ENCODE measurements at places on chromosomes 2 and 18.

GRCh38 chr2:206031162-206031784 lies 54.7 kb downstream of the INO80D start:
- DNase-seq = no peak

GRCh38 chr2:80120866-80121265 lies 183.7 kb downstream of the LRRTM1 start:
- no peak for DNase-seq

- DNase-seq = peak; percentile 74
These were observed 45.9 kb upstream of the REG3G start for GRCh38 chr2:78979380-78980151.

DNA sequence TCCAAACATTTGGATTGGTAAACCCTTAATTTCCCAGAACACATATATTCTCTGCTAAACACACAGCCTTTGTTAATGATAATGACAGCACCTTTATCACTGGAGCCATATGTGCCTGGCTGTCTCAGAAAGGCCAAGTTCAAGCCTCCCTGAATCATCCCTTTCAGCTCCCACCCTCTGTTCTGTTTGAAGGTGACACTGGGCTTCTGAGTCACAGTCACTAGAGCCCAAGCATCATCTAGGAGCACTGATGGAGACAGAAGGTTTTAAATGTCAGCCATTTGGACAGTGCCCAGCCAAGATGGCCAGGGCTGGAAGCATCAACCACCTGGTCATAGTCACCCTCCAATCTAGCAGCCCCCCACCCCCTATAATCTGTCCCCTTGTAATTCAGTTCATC lies 80.6 kb downstream of the NRP2 start:
- DNase-seq = peak; percentile 32

DNA sequence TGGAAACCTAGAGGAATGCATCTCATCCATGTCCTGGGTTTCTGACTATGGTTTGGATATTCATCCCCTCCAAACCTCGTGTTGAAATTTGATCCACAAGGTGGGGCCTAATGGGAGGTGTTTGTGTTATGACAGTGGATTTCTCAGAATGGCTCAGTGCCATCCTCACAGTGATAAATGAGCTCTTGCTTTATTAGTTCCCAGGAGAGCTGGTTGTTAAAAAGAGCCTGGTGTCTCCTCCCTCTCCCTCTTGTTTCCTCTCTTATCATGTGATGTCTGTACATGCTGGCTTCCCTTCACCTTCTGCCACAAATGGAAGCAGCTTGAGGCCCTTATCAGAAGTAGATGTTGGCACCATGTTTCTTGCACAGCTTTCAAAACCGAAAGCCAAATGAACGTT lies 424.3 kb downstream of the DCC start:
- DNase-seq = peak; percentile 39

- no peak for DNase-seq
These were observed 96.9 kb downstream of the HDAC4 start for GRCh38 chr2:239303711-239304532.

- DNase-seq = no peak
These were observed 96.4 kb downstream of the TCF4 start for GRCh38 chr18:55491616-55492015.

DNA sequence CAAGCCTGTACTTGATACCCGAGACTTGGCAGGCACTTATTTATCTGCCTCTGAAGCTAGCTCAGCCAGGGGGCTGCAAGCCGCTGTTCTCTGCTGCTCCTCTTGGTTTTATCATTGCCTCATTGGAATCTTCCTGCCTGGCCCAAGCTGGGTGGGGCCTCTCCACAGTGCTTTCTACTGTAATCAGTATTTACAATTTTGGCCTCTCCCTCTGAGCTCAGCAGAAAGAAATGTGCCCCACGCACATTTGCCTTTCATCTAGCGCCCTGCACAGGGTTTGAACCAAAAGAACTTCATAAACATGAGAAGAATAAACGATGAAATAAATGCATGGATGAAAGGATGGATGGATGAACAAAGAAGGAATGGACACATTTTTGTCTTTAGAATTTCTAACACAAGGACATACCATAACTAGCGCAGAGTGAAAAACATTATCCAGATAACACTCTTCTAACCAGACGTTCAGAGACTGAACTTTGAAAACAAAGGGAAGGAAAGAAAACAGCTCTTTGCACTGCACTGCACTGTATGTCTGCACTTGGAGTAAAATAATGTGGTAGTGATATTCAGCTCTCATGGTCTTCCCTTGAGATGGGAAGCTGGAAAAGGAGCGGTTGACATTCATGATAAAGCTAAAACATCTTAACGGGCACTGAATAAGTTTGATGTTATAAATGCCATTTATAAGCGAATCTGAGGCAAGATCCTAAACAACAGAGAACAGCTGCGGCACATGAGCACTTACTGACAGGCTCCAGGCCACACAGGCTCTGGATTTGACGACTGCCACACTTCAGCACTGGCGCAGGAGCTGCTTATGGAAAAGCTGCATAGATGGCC lies 86.8 kb upstream of the SP3 start:
- DNase-seq = no peak

DNA sequence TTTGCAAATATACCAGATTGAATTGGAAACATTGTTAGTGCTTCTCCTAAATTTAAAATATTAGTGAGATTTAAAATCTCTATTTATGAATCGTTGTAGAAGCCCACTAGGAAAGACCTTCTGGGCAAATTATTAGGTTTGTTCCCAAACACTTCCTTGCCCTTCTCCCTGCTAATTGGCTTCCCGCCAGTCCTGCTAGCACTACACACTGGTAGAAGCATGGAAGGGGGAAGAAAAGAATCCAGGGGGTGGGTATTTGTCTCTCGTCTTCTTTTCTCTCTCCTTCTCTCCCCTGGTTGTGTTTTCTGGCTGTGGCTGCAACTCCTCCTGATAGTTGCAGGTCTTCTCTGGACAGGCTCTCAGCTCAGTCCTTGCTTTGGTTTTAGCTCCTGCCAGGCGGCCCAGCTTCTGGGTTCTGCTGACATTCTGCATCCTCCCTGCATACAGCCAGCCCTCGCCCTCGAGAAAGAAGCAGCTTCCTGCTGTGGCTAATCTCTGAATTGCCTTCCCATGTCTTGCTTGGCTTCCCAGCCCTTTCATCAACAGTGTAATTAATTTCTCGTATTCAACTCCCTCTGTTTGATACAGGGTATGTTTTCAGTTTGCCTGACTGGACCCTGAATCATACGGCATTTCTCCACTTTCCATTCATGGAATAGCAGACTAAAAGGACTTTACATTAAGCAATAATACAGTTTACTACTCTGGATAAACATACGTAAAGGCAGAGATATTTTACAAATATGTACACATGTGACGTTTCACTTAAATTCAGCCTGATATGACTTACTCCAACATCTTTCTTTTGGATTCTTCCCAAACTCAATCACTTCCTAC lies 6.9 kb upstream of the PARD3B start:
- no peak for DNase-seq

- no peak for DNase-seq
These were observed 151.6 kb downstream of the MYO1B start for GRCh38 chr2:191396794-191397193.

- DNase-seq = peak; percentile 35
These were observed 27.2 kb downstream of the SCYGR8 start for GRCh38 chr2:227772932-227773331.

GRCh38 chr18:6289843-6290242 lies 124.9 kb downstream of the L3MBTL4 start:
- DNase-seq = no peak

GRCh38 chr2:208669394-208669793 lies 262.8 kb downstream of the PTH2R start:
- DNase-seq = no peak

GRCh38 chr2:235373171-235373570 lies 120.7 kb upstream of the AGAP1 start:
- DNase-seq = no peak

DNA sequence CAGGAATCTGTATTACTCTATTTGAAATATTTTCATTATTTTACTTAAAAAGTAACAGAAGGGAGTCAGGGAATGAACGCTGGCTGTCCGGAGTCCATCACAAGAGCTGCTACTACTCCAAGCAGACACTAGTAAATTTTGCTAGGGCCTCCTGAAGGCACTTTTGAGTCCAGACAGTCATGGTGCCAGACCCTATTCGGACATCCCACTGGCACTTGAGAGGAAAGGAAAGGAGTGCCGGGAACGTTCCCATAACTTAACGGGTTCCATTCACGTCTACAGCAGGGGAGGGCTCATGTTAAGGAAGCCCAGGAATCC lies 563 bp upstream of the GMCL1 start:
- no peak for DNase-seq

- DNase-seq = peak; percentile 76
These were observed 100.3 kb upstream of the TFPI start for GRCh38 chr2:187654535-187654934.

GRCh38 chr2:219109471-219109870 lies 48.8 kb upstream of the IHH start:
- no peak for DNase-seq

GRCh38 chr2:120001471-120001870 lies 11.4 kb upstream of the EPB41L5 start:
- no peak for DNase-seq

GRCh38 chr18:28494151-28494550 lies 317.2 kb upstream of the CDH2 start:
- no peak for DNase-seq

- peak; percentile 7 for DNase-seq
These were observed 73.6 kb downstream of the FSHR start for GRCh38 chr2:49080681-49081080.

GRCh38 chr2:33395034-33395433 lies 81.4 kb upstream of the RASGRP3 start:
- DNase-seq = no peak

DNA sequence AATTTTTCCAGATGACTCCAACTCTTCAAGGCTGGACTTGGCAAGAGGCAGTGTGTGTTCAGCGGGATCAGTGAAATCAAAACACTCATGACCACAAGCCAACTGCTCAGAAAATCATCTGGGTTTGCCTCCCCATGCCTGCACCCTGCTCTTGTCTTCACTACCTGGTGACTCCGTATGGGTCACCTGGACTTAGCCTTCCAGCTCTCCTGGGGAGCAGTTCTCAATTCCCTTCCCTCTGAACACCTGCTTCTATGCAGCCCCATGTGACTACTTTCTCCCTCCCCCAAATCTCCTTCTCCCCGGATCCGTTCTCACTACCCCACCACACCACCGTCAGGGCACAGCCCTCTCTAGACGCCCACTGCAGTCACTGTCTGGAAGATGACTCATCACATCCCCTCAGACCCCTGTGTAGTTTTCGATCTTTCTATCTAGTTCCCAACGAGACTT lies 130.2 kb upstream of the ID2 start:
- DNase-seq = peak; percentile 39

DNA sequence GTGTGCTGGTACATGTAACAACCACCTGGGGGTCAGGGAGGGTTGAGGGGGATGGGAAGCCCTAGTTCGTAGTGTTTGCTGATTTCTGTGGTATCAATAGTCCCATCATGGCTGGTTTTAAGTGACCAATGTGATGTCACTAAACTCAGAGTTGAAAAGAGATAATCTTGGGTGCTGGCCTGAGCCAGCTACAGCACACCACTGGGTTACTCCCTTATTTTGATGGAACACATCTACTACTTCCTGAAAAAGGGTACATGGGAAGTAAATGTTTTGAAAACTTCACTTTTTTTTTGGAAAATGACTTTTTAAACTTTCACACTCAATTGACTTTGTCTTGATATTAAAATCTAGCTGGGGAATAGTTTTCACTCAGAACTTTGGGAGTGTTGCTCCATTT lies 87.0 kb upstream of the CXCR4 start:
- no peak for DNase-seq

DNA sequence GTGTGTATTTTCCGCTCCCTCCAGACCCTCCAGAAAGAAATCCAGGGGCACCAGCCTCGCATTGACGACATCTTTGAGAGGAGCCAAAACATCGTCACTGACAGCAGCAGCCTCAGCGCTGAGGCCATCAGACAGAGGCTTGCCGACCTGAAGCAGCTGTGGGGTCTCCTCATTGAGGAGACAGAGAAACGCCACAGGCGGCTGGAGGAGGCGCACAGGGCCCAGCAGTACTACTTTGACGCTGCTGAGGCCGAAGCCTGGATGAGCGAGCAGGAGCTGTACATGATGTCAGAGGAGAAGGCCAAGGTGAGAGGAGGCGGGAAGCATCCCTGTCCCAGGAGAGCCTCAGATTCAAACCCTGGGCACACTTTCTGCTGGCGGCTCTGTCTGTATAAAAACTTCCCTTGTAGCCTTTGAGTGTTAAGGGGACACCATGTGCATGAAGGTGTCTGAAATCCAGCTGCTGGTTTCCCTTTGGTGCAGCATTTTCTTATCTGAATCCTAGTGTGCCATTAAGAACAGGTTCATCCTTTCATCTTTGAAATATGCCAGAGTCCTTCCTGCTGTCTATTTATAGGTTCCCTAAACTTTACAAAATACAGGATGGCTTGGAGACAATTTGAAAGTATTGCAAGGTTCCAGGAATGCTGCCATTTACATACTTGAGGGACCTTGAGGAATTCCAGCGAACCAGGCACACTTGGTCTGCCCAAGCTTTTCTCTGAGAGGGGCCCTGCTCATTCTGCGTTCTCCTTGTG lies 77.1 kb upstream of the EML6 start:
- DNase-seq = no peak

DNA sequence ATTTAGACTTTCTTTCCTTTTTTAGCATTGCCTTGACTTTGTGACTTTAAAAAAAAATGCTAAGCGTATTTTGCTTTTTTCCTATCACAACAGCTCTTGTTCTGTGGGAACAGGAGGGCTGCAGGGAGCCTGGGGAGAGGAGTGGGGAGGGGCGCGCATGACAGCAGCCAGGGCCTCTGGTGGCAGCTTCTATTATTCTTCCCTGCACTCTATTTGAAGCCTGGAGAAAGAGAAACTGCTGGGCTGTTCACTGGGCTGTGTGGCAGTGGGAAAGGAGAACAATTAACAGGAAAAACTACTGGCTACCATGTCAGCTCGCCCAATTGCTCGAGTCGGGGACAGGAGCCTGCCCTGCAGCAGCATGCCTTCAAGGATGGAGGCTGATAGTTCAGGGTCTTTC lies 119.0 kb upstream of the ZBTB14 start:
- DNase-seq = no peak

GRCh38 chr2:85377083-85377482 lies 22.5 kb downstream of the ELMOD3 start:
- DNase-seq = no peak

- peak; percentile 67 for DNase-seq
These were observed 653 bp upstream of the ABI2 start for GRCh38 chr2:203327582-203327900.

DNA sequence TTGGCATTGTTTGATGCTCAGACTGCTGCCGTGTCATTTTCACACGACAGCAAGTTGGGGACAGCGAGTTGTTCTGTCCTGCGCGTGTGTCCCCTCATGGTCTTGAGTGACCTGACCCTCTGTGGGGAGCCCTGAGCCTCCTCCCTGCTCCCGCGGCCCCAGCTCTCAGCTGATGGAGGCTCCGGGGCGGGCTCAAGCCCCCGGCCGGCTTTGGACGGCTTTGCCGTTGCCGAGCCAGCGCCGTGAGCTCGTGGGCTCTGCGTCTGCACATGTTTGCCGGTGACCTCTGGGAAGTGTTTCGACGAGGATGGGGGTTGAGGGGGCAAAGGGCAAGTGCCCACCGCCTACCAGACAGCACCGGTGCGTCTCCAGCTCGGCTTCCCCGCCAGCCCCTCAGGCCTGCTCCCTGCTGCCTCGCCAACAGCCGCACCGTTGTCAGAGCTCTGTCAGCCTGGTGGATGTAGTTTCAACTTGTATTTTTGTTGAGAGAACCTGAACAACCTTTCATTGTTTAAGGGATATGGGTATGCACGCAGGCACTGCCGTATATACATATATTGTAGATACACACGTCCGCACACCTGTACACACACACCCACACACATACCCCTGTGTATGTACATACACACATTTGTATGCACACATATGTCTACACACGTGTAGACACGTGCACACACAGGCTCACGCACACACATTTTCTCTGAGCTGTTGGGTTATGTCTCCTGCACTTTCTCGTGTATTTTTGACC lies 13.7 kb downstream of the PDCD1 start:
- DNase-seq = no peak

Data from DMS53 (cell line).